KG1 (cell line): ENCODE measurements at places on chromosomes 1 and 21.

DNA sequence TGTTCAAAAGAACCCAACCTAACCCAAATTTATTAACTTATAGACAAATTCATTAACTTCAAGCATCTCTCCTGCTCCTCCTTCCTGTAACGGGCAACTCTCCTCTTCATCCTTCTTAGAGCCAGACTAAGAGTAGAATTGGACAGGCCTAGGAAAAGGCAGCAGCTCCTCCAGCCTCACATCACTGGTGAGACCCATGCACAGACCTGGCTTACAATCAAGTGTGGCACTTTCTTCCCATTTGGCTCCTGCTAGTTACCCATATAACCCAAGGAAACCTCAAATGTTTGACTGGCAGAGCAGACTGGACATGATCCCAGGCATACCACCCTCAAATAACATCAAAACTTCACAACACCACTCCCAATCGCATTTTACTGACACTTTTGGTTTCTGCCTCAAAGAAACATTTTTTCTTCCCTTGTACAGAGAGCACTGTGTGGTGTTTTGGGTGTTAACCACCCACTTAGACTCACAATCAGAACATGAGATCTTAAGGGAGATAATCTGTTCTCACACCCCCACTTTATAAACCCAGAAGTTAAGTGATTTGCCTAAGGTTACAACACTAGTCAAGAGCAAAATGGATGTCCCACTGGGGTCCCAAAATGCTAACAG is 101.4 kb downstream of the SIPA1L2 start:
- DNase-seq = no peak

DNA sequence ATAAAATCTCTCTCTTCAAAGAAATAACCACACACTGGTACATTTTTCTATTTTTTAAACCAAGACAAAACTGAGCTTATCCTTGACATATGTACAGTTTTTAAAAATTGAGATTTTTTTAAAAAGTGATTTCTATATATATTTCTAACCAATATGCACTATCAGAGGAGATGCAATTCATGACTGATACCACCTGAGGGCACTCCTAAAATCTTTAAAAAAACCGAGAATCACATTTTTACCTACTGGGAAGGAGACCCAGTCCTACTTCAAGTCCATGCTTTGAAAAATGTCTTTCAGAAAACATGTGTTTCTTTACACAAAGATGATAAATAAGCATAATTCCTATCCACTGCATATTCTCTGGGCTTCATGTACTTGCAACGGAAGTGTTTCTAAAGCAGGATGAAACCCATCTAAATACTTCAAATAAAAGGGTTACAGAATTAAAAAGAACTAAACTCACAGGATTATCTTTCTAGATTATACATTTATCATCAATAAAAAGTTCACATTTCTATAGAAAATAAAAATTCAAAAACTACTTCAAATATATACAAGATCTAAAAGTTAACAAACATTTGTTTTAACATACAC is 98.6 kb downstream of the ENAH start:
- DNase-seq = no peak

- DNase-seq = no peak
Measured at GRCh38 chr1:211247921-211248320, 11.2 kb upstream of the RCOR3 start.

DNA sequence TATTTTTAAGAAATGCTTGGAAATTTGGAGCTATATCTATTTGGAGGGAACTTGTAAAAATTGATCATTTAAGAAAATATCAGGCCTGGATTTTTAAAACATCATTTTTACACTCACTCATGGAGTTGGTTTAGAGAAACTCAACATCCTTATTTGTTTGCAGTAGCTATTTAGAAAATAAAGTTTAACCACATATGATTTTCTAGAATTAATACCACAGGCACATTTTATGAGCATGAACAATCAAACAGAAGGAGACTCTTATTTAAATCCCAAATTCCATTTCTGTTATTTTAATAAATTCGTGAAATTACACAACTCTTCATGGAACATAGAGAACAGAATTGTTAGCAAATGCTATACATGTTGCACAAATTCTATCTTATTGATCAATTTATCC is 3.2 kb downstream of the CDKN2C start:
- no peak for DNase-seq

DNA sequence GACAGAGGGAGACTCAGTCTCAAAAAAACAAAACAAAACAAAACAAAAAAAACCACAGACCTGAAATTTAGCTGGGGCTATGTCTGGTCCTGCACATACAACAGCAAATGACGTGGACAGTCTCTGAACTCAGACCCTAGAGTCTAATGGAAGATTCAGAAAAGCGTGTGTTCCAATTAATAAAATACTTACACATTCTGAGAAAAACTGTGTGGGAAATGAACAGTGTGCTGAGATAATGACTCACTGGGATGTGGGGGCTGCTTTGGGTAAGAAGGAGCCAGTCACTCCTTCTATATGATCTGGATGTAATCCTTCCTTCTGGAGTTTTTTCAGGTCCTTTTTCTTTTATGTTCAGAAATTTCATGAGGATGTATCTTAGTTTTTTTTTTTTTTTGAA is 29.4 kb downstream of the CLDN14 start:
- no peak for DNase-seq

- no peak for DNase-seq
Measured at GRCh38 chr1:20983297-20983889, 193.3 kb downstream of the EIF4G3 start.

GRCh38 chr1:20610970-20611369 is 22.1 kb downstream of the CDA start:
- DNase-seq = no peak

DNA sequence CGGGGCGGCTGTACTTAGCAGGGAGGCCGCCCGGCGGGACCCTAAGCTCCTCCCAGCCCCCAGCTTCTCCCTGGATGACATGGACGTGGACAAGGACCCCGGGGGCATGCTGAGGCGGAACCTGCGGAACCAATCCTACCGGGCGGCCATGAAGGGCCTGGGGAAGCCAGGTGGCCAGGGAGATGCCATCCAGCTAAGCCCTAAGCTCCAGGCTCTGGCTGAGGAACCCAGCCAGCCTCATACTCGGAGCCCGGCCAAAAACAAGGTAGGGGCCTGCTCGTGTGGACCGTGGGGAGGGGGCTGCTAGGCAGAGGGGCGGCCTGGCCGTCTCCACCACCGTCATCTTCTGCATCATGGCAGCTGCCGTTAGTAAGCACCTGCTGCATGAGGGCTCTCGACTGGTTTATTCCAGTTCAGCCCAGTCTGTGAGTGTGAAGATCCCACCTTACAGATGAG is 9.0 kb downstream of the ARHGEF16 start:
- no peak for DNase-seq

DNA sequence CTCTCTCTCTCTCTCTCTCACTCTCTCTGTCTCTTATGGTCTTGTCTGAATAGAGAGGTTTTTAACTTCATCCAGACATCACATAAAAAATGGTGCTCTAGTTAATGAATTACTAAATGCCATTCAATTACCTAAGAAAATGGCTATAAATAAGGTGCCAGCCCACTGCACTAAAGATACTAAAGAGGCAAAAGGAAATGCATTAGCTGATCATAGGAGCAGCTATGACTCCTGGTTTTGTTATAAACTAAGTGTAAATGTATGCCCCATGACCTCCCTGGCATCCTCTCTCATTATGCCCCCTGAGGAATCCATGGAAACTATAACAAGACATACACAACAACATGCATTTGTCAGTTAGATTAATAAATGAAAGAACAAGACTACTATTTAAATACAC is 57.5 kb upstream of the PDC start:
- no peak for DNase-seq

DNA sequence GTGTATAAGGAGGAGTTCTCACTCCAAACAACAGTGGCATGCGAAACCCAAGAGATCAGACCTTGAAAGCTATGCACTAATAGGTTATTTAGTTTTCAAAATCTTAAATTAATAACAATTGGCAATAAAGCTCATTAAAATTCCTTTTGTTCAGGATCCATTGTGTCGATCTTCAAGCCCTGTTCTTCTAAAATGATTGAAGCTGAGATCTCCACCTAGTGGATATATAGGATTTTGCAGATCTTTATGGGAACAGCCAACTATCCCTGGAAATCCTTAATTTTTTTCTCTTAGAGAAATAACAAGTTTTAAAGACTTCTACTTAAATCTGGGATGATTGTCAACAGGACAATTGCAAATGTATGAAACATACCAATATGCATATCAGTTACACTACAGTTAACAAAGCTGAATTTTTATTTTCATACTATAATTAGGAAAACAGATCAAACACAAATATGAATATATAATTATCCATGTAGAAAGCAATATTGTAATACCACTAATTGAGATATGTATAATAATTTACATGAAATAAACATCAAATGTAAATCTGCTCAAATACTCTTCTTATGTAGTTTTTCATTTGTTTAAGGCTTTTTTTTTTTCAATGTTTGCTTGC is 43.3 kb downstream of the LRRC53 start:
- DNase-seq = peak; percentile 3

DNA sequence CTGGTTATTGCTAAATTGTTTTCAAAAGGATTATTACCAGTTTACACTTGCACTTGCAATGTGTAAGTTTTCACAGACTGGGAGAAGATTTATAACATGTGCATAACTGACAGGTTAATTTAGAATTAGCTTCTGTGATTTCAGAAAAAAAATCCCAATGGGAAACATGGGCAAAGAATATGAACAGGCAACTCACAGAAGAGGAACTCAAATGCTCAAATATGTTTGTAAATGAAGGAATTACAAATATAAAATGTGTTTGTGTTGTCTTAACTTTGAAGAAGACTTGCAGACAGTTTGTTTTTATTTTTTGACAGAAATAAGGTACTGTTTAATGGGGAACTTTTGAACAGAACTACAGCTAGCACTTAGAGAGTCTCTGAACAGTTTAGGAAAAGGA is 8.4 kb downstream of the TSEN15 start:
- DNase-seq = no peak

DNA sequence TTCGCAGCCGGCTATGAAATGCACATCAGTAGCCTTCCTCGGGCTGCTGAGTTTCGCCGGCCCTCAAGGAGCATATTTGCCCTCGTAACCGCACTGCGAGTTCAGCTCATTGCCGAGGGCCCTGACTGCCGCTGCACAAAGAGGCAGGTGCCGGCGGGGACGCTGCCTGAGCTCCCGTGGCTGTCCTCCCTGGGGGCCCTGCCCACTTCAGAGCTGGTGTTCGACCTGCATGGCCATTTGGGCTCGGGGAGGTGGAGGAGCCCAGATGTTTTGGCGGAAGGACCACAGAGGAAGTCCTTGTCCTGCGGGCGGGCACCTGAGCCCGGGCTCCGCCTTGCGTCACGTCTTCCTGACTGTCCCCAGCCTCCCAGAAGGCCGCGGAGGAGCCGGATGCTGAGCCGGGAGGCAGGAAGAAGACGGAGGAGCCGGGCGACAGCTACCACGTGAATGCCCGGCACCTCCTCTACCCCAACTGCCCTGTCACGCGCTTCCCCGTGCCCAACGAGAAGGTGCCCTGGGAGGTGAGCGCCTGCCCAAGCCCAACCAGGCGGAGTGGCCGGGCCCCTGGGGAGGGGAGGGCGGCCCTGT is 29.9 kb upstream of the LRRC3 start:
- DNase-seq = no peak

GRCh38 chr1:67687198-67687545 is 2.2 kb downstream of the GADD45A start:
- no peak for DNase-seq

- DNase-seq = no peak
Measured at GRCh38 chr1:187854457-187854856, 1025.7 kb downstream of the PLA2G4A start.
